ENCODE measurements at places on chromosomes 5 and 9.
A peak's percentile ranks its signal among the peaks of the same experiment; 100 is the strongest.

DNA sequence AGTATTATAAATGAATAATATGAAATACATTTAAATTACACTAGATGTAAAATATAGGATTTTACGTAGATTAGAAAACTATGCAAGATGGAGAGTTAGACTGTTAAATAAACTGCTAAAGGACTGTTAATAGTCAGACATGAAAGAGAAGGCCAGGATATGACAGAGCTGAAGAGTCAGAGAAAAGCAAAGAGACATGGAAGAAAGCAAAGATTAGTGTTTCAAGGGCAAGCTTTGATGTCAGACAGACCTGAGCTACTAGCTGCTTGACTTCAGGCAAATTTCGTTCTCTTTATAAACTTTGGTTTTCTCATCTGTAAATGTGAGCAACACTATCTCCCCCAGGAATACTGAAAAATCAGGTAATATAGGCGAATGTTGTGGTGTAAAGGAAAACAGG lies 161.3 kb downstream of the RAPGEF6 start:
- DNase-seq = no peak

GRCh38 chr9:20197976-20198685 lies 409.3 kb upstream of the SLC24A2 start:
- no peak for DNase-seq

DNA sequence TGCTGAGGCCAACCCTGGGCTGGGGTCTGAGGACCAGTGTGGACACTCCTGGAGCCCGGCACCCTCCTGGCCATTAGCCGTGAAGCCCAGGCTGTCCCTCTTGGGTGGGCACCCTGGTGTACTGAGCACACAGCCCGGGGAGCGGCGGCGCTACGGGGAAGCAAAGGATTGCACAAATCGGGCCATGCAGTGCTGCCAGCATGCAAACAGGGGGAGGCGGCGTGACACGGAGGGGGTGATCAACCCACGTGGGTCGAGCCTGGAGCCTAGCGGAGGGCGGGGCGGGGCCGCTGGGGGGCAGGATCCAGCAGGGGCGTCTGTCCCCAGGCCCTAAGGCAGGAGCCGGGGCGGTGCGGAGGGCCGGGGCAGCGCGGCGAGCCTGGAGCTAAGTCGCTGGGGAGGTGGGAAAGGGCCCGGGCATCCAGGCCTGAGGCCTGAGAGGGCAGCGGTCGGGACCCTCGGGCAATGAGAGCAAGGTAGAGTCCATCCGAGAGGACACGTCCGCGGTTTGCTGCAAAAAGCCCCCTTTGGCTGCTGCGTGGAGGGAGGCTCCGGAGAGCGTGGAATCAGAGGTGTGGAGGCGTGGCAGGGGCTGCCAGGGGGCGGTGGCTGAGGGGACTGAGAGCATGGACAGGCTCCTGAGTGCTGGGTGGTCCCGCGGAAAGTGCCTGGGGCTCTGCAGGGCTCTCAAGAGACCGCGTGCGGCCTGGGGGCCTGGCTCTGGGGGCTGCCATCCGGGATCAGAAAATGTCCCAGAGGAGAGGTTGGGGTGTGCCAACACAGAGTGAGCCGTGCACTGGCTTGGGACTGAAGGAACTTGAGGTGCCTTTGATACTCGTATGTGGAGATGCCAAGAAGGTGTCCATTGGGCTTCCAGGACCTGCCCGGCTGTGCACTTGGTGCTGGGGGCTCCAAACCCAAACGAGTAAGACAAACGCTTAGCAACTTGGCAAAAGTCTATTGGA lies 94.2 kb downstream of the BARX1 start:
- no peak for DNase-seq

DNA sequence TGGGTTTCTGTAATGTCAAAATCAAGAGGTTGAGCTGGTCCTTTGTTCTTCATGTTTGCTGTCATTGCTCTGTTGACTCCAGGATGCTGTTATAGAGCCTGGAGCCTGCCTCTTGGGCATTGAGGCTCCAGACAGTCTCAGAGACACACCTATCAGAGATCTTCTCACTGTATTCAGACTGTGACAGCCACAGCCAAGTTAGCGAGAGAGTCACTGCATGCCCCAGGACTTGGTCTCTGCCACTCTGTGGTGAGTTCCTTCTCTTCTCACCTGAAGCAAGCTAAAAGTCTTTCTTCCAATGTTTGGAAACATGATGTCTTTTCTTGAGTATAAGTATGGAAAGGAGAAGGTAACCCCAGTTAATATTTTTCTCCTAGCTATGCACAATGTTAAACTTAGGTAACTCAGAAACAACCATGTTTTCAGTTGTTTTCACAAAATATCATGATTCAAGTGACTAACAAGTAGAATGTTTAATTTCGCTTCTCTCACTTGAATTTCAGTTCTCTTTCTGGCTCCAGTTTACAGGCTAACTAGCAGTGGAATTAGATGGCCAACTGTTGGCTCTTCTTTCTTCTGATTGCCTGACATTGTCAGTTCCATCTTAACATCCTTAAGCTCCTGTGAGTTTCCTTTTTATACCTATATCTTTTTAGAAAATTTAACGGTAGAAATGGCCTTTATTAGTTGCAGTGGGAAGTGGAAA lies 20.6 kb upstream of the ZFYVE16 start:
- no peak for DNase-seq

- no peak for DNase-seq
These were observed at the start of gene PCDHB6 for GRCh38 chr5:141149812-141150211. TSS of gene PCDHB6 (plus strand) at chr5:141150057. CDS start at chr5:141150258, 201 bp downstream.

GRCh38 chr5:59596586-59597350 lies 296.8 kb downstream of the PDE4D start:
- DNase-seq = no peak

- no peak for DNase-seq
These were observed 762.3 kb downstream of the PRELID2 start for GRCh38 chr5:145072889-145073288.

GRCh38 chr5:66180282-66181155 lies 36.4 kb downstream of the SREK1 start:
- no peak for DNase-seq

DNA sequence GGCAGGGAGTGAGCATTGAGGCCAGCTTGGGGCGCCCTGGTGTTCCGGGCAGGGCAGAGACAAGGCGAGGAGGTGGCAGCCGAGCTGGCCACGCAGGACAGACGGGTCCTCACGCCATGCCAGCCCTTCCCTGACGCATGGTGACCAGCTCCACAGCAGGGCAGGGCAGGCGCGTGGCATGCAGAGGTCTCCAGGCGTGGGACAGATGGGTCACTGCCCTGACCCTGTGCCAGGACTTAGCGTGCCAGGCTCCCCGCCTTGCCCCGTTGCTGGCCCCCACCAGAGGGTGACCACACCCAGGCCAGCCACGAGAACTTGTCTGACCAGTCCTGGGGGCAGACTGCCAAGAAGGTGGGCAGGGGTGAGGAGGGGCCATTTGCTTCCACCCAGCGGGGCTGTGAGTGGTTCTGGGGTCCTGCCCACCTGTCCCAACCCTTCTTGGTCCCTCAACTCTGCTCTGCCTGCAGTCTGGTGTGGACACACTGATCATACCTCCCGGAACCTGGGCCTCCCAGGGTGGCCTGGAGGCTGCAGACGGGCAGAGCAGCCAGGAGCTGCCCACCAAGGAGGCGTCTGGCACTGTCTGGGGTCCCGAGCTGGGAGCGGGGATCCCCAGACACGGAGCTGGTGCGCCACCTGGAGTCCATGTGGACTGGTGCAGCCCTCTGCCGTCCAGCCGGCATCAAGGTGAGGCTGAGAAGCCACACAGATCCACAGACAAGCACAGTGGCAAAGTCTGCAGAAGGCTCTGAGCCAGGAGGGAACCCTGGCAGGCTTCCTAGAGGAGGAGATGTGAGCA lies at the start of gene RNF224:
Gene RNF224 (plus strand): TSS at position 449 of the 799 bp plus-strand sequence. CDS start 834 bp downstream, outside the sequence.
- DNase-seq = peak; percentile 73

DNA sequence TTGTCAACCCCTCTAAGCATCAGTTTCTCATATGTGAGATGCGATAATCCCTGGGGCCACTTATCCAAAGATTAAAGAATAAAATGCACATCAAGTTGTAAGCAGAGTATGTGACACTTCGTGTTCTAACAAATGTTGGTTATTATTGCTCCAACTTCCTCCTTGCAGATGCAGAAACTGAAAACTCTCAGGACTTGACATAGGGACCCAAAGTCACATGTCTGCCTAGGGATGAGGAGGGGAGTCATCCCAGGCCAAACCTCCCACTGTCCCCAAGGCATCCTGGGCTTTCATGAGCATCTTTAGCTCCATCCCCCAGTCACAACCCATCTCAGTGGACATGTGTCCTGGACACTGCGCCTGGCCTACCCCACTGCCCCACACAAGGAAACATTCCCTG lies 27.5 kb upstream of the SYK start:
- DNase-seq = no peak

DNA sequence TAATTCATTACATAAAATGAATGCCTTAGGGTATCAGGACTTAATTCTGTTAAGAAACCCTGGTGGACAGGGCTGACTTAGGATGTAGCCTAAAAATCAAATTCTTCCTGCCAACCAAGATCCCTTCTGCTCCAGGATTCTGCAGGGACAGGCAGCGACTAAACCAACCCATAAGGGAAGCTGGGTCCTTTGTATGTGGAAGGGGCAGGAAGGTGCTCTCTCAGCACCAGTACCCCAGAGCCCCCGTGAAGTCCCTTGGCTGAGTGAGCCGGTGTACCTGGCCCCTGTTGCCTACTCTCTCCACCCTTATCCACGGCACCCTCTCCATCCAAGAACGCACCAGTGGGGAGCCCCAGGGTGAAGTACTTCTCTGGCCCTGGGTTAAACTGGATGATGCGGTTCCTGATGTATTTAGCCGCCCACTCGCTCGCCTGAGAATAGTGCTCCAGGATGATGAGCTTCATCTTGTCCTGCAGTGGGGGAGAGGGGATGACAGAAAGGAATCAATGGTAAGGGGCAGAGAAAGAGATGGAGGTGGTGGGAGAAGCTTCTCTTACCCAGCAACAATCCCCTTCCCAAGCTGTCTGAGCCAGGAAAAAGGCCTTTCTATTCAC lies 1.1 kb downstream of the GNPDA1 start:
- no peak for DNase-seq

DNA sequence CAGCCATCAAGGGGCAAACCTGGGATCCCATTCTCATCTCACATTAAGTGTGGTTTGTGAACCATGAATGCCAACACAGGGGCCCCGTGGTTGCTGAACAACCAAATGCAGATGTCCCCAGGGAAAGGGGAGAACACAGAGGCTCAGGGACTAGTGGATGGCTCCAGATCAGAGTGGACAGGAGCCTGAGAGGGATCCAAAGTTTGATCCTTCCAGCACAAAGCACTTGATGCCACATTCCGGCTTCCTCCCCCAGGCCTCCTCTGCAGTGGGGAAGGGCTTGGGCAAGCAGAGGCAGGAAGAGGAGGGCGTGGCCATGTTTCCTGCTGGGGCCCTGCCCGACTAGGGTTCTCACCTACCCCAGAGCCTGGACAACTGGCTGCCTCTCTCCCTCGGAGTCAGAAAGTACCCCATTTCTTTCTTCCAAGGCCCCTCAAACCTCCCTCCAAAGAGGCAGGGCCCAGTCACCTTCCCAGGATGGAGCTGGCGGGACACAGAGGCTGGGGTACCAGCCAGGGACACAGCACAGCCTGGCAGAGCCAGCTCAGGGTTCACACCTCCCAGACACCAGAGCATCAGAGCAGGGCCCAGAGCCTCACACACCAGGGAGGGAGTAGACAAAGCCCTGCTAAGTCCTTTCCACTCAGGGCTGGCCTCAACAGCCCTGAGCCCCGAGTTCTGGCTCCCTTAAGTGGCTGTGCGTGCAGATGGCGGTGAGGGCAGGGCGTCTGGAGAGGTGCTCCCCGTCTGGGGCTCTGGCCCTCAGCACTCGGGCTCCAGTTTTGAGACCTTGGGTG lies 4.3 kb upstream of the RNF44 start:
- peak; percentile 41 for DNase-seq

DNA sequence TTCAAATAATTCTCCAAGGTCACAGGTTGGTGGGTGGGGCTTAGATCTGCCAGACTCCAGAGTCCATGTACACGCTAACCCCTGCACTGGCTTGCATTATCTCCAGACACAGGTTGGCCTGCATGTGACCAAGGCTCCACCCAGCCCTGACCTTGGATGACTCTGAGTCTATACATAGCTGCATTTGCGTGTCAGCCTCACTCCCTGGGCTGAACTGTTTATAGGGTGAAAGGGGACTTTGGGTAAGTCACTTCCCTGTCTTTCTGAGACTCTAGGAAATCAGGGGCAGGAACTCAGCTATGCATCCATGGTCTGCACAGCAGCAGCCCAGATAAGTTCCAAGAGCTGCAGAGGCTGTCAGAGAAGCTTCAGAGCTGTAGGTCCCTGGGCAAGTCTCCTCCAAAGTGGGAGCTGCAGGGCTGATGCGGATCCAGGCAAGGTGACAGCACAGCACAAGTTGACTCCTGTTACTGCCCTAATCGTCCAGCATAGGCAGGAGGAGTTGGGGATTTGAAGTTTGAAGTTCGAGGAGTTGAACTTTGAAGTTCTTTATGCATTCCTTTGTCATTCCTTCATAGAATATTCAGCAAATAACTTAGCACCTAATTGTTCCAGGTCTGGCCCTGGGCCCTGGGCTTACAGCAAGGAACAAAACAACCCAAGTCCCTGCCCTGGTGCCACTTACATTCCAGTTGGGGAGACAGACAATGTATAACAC lies 53.4 kb downstream of the SLC22A5 start:
- DNase-seq = no peak

DNA sequence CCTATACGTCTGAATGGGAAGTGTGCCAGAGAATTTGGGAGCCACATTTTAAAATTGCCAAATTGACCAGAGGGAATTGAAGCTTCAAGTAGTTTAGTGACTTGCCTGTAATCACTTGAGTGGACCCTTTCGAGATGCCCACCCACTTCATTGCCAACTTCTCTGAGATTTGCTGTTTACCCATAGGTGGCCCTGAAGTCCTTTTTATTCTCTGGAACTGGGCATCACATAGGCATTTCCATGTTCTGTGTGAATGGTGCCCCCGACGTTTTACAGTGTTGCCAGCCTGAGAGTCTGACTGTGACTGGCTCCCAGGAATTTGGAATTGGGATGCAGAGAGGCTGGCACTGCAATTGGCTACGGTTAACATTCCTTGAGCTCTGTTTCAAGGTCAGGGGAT lies 158.6 kb downstream of the SEMA6A start:
- no peak for DNase-seq

DNA sequence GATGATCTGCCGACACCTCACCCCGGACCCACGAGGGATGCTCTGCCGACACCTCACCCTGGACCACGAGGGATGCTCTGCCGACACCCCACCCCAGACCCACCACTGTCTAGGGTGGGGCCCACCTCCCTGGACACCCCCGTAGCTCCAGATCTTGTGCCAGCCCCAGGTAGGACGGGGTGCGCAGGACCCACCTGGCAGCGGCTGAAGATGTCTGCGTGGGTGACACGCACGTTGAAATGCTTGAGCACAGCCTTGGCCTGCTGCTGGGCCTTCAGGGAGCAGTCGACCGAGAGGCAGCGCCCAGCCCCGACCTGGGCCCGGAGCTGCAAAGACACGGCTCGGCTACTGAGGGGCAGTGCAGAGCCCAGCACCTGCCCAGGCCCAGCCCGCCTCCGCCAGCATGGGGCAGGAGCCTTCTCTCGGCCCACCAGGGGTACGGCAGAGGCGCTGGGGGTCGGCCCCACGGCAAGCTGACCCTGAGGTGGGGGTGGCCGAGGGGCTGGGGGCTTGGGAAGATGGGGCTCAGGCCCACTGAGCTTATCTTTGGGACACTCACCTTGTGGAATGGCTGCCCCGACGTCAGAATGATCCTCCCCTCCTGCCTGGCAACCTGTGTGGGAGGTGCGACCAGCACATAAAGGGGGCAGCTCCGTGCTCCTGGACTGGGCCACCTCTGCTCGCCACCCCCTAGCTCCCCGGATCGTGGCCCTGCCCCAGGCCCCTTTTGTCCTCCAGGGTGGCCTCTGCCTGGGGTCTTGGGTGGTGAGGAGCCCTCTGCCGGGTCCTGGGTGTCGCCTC lies 21.7 kb upstream of the NRARP start:
- no peak for DNase-seq

Data from stimulated activated CD8-positive, alpha-beta memory T cell treated with anti-CD3 and anti-CD28 coated beads, Interleukin-7, amount 100 ng/mL, for 1 hour (primary cell).